ENCODE measurements at places on chromosomes 12 and 14.

DNA sequence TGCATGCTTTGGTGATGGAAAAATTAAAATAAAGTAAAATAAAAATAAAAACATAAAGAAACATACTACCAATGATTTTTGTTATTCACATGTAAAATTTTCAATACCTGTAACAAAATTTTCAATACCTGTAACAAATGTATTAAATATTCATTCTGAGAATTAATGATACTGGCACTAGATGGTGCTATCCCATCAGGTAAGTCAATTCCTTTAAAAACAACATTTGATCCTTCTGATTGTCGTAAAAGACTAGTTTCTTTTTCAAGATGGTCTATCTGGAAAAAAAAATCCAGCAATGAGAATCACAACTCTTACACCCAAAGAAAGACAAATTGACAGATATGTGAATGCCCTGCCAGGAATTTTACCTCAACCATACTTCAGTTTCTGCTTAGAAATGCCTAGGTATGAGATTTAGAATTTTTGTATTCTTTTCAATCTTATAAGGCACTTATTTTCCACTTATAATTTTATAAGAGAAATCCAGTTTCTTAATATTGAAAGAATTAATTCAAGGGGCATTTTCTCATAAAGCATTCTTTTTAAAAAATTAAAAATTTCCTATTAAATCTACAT lies 30.7 kb downstream of the CEP290 start:
- peak; percentile 64 for DNase-seq

DNA sequence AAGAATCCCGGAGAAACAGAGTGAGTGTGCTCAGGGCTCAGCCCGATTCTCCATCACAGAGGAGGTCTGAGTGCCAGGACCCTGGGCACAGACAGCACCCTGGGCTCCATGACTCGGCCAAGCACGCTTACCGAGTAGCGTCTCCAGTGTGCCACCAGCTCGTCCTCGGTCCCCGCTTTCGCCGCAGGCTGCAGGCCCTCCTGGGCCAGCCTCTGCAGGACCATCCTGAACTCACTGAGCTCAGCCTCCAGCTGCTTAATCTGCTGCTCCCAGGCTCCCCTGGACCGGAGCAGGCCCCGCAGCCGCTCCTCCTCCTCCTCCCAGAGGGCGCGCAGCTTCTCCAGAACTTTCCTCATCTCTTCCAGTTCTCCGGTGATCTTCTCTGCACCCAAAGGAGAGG lies 61.2 kb downstream of the SYNE3 start:
- no peak for DNase-seq

GRCh38 chr12:123097561-123098084 lies 53.3 kb downstream of the PITPNM2 start:
- no peak for DNase-seq

GRCh38 chr12:4026517-4026916 lies 153.3 kb upstream of the PARP11 start:
- no peak for DNase-seq

DNA sequence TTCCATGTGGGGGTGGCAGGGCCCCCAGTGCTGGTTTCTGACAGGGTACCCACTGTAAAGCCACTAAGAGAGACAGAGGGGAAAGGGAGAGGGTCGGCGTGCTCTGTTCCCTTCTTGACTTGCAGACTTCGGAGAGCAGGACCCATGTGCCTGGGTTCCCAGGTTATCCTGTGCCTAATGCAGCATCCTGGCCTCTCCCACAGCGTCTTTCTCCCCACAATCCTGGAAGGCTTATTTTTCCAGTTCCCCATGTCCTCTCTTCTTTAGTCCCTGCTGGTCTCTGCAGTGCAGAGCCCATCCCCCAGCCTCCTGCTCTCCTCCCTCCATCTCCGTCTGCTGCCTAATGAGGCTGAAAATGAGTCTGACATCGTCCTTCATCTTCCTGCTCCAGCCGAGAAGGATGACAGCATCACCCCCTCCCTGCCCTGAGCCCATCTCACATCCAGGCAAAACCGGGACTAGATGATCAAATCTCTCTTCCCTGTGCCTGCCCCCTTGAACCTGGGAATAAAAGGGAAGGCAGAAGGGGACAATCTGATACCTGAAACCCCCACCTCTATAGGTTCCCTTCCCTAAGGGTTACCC lies 15.1 kb downstream of the CALCOCO1 start:
- DNase-seq: no peak

GRCh38 chr14:102665621-102666020 lies 73.2 kb downstream of the RCOR1 start:
- DNase-seq: no peak

DNA sequence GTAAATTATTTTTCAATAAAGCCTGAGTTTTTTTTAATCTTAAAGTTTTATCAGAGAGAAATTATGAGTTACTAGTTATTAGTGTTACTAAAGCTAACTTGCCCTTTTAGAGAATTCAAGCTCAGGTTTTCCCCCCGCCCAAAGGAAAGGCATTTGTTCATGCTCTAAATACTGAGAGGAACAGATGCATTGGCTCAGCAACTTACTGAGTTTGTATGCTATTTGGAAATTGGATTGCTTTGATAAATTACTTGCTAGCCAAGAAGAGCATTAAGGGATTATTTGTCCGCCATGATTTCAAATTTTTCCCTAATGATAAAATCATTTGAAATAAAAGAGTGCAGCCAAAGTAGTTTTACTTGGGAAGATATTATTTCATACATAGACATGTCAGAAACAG lies 149.4 kb downstream of the METTL25 start:
- DNase-seq: no peak

GRCh38 chr14:105256292-105256960 lies 8.1 kb downstream of the BTBD6 start:
- DNase-seq: no peak

DNA sequence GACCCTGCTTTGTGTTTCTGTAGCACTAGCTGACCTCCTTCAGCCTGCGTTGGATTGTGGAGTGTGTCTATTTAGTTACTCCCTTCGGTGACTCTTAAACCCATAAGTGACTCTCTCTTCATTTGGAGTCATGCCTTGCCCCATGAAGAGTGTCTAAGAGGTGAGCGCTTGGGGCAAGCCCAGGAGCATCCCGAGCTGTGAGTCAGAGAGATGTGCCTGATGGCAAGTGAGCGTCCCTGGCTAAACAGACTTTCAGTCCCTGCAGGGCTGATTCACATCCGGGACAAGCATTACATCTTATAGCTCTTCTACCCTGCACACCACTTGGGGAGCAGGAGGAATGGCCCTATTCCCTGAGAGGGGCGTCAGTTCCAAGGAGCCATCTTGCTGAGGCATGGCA lies 24.3 kb upstream of the ATF1 start:
- no peak for DNase-seq

- DNase-seq: no peak
These were observed 18.8 kb upstream of the HHIPL1 start for GRCh38 chr14:99626041-99626648.

DNA sequence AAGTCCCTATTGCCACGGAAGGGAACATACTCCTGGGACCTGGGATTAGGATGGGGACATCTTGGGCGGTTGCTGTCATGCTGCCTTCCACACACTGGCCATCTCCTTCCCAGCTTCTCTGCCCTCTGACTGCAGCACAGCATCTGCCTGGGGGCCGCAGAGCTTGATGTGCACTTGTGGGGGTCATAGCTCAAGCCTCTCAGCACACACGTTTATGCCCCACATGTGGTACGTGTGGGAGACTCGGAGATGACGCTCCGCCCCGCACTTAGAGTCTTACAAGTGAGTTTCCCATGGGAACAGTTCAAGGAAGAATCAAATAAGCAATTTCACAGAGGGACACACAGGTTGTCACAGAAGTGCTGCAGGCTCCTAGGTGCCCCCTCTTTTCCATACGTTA lies 8.6 kb downstream of the ACADS start:
- no peak for DNase-seq

GRCh38 chr14:21106498-21107282 lies 5.8 kb downstream of the TMEM253 start:
- DNase-seq: peak; percentile 15

- no peak for DNase-seq
These were observed at the start of gene CPNE6 for GRCh38 chr14:24071144-24071697. TSS of gene CPNE6 (plus strand) at chr14:24071562. CDS start at chr14:24072937, 1,375 bp downstream.

DNA sequence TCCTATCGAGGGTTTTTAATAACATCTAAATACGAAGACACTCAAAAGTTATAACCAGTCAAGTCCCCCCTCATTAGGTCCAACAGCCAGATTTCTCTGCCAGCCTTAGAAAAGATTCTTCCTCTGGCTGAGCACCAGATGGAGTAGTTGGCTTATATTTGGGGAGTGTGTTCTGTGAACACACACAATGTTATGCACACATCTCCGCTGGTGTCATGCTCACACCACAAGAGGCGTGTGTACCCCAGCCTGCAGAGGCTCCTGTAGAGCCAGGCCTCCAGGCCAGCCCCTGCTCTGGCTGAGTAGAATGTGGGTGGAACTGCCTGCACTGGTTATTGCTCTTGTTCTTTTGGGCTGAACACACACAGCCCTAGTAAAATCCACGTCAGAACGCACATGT lies 64.0 kb downstream of the PIWIL1 start:
- DNase-seq: no peak

DNA sequence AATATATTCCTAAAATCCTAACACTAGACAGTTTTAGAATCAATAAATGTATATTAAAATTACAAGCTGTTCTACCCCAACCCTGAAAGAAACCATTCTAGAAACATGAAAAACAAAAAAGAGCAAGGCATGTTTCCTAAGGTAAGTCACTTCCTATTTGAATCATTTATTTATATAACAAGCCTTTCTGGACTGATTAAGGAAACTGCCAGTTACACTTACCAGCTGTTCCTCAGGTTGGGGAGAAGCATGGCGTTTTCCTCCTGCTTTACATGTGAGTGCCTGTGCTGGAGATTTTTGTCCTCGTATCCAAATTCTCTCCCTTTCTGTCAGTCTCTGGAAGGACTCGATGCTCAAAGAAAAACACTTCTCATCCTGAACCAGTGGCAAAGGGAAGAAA lies 183.3 kb downstream of the EFCAB11 start:
- DNase-seq: no peak

DNA sequence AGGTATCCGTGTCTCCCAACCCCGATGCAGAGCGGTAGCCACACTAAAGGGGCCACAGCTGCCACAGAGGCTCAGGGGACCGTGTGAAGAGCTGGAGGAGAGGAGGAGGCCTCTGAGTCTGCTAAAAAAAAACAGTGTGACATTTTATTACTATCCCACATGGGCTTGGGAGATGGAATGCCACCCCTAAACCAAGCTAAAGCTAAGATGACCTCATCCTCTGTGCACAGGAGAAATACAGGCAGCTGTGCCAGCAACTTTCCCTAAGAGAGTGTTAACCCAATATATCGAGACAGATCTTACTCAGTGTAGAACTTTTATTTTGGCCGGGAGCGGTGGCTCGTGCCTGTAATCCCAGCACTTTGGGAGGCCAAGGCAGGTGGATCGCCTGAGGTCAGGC lies 18.0 kb downstream of the BCL2L14 start:
- no peak for DNase-seq

DNA sequence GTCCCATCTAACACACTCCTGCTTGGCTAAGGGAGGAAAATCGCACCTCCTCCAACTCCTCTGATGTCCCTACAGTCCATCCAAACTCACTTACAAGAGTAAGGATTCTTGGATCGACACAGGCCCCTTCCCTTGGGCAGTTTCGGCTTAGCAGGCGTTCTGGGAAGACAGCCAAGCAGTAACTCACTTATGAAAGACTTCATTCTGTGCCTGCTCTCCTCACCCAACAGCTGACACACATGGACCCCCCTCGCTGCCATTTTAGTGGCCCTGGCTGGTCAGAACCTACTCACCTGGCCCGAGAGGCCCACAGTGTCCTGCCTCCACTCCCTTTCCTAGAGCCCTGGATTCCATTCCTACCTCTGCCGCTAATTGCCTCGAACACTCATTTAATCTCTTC lies 52.3 kb upstream of the BCL2L14 start:
- DNase-seq: no peak

- no peak for DNase-seq
These were observed 1.3 kb upstream of the KRT8 start for GRCh38 chr12:52906191-52906601.

DNA sequence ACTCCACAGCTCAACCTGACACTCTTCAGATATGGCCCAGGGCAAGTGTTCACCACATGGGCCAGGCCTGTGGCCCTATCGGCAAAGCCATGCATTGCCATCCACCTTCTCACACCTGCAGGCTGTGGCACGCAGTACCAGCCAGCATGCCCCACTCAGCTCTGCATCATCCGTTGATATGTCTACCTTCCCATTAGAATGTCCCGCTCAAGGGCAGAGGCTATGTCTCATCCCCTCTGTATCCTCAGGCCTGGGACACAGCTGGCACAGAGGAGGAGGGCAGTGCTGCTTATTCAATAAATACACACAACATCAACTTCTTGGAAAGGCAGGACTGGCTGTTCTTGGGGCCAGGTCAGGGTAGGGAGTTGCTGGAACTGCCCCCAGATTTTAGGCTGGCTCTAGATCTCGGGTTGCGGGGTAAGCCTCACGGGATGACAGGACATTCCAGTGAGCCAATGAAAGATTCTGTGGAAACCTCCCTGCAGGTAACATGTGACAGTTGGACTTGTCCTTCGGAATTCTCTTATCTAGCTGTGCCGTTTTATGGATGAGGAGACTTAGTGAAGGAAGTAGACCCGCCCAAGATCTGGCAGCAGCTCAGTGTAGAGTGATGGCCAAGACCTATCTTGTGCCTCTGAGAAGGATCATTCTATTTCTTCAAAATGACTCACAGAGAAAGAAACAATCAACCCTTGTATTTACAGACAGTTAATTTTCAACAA lies 25.6 kb downstream of the SYNE3 start:
- no peak for DNase-seq

DNA sequence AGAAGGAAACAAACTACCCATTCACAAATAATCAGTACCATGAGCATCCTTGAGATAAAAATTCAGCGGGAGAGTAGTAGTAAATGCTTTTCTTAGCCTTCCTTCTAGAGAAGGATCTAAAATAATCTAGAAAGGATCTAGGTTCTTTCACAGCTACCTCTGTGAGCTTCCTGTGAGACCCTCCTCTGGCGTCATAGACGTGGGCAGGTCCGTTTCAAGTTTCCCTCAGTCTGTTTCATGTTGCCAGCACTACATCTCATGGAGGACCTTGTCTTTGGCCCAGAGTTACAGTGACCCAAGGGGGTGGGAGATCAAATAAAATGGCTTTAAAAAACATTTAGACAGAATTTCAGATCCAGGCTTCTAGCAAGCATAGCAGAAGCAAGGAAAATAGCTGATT lies 13.6 kb downstream of the DAAM1 start:
- no peak for DNase-seq

- no peak for DNase-seq
These were observed 86.0 kb upstream of the ATF1 start for GRCh38 chr12:50677858-50678257.

- DNase-seq: no peak
These were observed 108.5 kb downstream of the ARF6 start for GRCh38 chr14:50001151-50001998.

GRCh38 chr12:22698576-22698975 lies 73.6 kb downstream of the ETNK1 start:
- no peak for DNase-seq

GRCh38 chr12:21330682-21331253 lies 3.9 kb downstream of the SLCO1A2 start:
- DNase-seq: no peak

- no peak for DNase-seq
These were observed 31.0 kb downstream of the TMEM116 start for GRCh38 chr12:111981987-111982386.

All from NCI-H2081 treated with DMSO at 0.1 percent for 48 hours (cell line).